ENCODE measurements at places on chromosomes 6 and 20.

- no peak for DNase-seq
Measured at GRCh38 chr6:86016567-86016966, 373.9 kb upstream of the SYNCRIP start.

DNA sequence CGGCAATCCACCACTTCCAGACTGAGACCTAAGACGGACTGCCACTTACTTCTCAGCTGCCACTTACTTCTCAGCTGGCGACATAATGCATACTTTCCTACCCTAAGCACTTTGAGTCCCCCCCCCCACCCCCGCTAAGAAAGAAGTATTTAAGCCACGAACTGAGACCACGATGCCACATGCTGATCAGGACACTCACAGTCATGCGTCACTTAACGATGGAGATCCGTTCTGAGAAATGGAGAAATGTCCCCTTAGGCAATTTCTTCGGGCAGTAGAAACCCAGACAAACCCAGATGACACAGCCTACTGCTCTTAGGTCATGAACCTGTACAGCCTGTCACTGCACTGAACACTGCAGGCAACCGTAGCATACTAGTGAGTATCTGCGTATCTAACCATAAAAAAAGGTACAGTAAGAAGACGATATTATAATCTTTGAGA is 690 bp downstream of the IFNGR1 start:
- peak; percentile 61 for DNase-seq

GRCh38 chr20:29314294-29314693 is 1943.2 kb upstream of the DEFB115 start:
- no peak for DNase-seq

DNA sequence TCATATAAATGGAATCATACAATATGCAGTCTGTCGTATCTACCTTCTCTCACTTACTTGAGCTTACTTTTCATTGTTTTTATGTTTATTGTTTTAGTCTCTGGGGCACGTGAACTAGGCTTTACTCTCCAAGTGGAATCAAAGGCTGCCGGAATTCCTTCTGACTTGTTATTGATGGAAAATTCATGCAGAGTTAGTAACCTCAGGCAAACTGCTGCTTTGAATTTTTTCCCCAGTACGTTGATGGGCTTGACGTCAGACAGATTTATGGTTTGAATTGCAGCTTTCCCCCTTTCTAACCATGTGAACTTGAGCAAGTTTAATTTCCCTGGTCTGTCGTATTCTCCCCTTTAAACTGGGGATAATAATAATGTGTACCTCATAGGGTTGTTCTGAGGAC is 68.6 kb downstream of the ZDHHC14 start:
- no peak for DNase-seq

DNA sequence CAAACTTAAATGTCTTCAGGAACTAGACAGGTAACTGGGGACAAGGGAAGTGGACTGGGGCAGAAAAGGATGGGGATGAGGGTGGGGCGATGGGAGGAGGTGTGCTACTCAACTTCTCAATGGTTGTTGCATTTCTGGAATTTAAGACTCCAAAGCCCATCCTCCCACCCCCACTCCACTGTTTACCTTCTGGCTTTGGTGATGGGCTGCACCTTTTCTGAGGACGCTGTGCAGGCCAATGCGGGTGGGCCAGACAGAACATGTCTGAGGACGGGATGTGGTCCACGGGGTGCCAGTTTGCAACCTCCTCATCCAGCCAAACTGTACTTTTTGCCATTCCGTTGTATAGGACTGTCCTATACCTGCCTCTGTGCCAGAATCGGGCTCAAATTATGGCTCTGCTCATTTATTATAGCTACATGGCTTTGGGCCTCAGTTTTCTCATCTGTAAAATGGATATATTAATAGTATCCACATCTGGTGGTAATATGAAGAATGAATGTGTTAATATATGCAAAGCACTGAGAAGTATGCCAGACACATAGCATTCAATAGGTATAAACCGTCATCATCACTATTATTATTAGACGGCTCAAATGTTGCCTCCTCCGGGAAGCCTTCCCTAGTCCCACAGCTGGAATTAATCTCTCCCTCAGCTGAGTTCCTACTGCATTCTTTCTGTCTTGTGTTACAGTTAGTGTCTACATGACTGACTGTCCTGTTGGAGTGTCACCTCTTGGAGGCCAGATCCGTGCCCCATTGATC is 31.0 kb upstream of the VEGFA start:
- DNase-seq, result peak; percentile 35

DNA sequence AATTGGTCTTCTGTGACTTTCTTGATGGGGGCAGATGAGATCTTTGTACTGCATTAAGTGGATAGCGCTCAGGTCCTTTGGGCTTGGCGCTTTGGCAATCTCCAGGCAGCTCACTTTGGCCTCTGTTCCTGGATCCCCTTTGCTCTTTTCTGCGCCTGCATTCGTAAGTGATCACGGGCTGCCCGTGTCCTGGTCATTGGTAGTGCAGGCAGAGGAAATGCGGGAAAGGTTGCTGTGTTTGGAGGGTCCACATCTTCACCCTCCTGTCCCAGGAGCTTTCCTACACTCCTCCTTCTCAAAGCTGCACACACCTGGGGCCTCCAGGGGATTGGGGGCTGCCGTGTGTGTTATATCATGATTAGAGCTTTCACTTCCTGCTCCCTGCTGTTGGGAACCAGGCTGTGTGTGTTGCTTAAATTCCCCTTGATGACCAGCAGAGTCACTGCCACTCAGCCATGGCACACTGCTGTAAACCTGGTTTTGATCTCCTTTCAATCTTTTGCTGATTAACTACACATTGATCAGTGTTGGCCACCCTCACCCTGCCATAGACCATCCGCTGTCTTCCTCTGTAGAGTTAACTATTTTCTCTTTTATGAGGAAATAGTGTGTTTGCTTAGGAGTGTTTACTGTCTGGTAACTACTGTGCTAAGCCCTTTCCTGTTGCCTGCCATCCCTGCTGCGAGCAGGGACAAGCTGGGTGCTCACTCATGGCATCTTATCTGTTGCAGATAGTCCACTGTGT is 13.0 kb upstream of the SNHG17 start:
- no peak for DNase-seq
